ENCODE measurements at places on chromosomes 12 and 14.

- DNase-seq = peak; percentile 88
These were observed 44.4 kb downstream of the ANO6 start for GRCh38 chr12:45260104-45260815.

DNA sequence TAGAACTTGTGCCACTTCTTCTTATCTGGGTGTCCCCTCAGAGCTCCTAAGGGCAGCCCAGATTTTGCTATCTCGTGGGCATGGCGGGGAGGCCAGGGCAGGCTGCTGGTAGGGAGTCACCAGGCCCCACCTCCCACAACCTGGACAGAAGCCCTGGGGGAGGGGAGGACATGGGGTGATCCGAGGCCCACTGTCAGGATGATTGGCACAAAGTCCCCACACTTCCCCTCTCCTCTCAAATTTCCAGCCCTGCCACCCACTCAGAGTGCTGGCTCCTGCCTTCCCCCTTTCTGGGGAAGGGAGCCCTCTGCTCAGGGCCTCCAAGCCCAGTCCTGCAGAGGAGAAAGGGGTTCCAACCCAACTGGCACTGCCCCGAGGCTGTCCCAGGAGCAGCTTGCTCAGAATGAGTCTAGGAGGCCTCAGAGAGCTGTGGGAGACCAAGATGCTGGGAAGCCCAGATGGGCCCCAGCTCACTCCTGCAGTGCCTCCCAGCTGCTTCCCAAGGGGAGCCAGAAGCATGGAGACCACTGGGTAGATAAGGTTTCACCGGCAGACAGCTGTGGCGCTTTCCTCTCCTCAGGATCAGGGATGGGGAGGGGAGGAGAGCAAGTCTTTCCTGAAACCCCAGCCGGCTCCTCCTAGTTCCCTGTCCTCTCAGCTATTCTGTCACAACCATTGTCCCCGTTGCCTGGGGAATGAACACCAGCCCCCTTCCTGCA is 82.8 kb downstream of the B4GALNT3 start:
- DNase-seq = no peak

GRCh38 chr12:45183246-45183645 is 32.6 kb upstream of the ANO6 start:
- no peak for DNase-seq

DNA sequence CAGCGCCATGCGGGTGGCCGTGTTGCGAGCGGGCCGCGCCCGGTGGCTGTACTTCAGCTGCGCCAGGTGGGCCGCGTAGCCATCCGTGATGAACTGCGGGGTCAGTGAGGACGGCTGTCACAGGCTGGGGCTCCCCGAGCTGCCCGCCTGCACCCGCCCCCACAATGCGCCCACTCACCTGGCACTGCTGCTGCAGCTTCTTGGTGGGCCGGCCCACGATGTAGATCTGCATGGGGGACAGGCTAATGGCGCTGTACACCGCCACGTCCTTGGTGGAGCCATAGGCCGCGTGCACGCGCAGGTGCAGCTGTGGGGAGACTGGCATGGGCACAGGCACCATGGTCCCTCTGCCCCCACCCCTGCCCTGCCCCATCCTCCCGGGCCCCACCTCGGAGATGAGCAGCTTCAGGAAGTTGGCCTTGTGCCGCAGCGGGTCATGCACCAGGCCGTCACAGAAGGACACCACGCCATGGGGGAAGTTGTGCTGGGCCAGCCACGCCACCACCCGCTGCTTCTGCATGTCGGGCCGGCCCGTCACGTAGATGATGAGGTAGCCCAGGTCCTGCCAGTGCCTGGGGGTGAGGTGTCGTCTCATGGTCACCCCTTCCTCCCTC is 5.9 kb downstream of the ARL6IP4 start:
- no peak for DNase-seq

GRCh38 chr12:8078398-8078797 is 3.7 kb upstream of the NECAP1 start:
- DNase-seq = peak; percentile 80

DNA sequence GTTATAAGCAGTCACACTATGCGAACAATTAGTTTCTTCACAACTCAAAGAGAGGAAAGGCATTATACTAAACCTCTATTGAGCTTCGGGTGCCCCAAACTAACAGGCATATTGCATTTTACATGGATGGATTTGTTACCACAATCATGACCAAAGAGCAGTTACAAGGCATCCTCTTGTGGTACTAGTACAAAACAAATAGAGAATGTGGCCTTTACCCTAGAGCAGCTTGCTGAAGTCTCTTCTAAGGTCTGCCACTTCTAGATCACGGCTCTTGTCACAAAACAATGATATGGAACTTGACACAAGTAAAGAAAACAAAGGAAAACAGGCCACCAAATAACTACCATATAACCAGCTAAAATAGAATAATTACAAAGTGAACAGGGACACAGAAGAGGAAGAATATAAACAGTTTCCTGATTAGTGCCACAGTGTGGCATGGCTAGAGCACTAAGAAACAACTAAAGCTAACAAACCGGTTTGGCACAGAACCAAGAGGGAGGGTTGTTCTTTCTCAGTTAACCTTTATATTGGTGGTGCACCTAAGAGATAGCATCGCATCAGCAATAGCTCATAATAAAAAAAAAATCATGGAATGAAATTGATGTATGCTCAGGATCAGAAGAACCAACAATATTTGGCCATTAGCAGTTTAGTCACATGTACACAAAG is 209.7 kb upstream of the ATP2B1 start:
- DNase-seq = no peak

DNA sequence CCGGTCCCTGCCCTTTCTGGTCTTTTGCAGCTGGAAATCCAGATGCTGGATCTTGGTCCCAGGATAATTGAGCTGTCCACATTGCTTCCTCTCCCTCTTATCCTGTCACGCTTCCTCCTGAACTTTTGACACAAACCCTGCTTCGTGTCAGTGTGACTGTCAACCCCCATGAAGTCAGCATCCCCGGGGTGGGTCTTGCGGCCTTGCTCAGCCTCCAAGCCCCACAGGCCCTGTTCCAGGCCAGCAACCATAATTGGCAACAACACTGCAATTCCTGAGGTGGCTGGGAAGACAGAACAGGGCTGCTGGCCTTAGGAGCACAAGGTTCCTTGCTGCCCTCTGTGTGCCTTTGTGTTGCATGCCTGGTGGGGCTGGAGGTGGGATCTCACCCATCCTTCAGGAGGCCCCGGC is 74.9 kb downstream of the NTF3 start:
- peak; percentile 71 for DNase-seq

Measured in islet precursor cell (in vitro differentiated cells).